Karpas-422 (cell line): ENCODE measurements at places on chromosomes 1 and 21.

DNA sequence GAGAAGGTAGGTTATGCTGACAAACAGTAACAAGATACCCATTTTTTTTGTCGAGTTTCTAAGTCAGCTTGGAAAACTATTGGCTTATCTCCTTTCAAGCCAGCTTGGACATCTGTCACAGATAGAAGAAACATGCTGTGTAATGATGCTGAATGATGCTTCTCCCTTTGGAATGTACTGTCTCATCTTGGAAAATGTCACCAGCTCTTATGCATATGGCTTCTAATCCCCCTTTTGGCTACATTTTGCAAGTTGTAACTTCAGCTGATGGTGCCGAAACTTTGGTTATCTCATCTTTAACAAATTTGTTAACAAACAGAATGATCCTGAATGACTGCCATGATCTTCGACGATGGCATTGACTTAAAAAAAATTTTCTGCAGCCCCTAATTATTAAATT, 68.8 kb upstream of the ST6GALNAC3 start:
- H3K4me1 ChIP-seq, result no peaks in the 10 kb centered on the region
- H3K4me3 ChIP-seq, result no peak overlapping the region
- no peak for DNase-seq
- no peaks in the 10 kb centered on the region for H3K27me3 ChIP-seq

GRCh38 chr21:36883532-36884486, 82.7 kb downstream of the HLCS start:
- H3K4me3 ChIP-seq, result no peak overlapping the region
- H3K27me3 ChIP-seq, result no peaks in the 10 kb centered on the region
- H3K4me1 ChIP-seq, result no peaks in the 10 kb centered on the region
- no peak overlapping the region for H3K27ac ChIP-seq
- no peak for DNase-seq
- peaks cover 6% of the 10 kb centered on the region; the same call in 1 of the 2 replicates for H3K36me3 ChIP-seq

DNA sequence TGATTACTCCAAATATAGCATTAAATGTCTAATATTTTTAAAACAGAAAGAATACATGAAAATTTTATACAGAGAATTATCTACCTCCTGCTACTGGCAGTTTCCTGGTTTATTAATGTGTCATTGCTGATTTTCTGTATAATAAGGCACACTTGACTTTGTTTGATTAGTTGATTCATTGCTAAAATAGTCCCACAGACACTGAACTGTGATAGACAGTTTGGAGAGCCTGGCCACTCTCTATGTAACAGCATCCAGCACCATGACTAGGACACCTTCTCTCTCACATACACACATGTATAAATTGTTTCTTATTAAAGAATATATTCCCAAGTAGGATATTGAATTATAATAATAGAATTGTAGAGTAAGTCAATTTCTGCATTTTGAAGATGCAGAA, 368.5 kb upstream of the SNX7 start:
- H3K4me1 ChIP-seq, result no peaks in the 10 kb centered on the region
- H3K27ac ChIP-seq, result no peak overlapping the region
- no peaks in the 10 kb centered on the region for H3K36me3 ChIP-seq
- no peaks in the 10 kb centered on the region for H3K27me3 ChIP-seq

- H3K4me3 ChIP-seq, result no peak overlapping the region
- DNase-seq, result no peak
- no peaks in the 10 kb centered on the region for H3K36me3 ChIP-seq
Measured at GRCh38 chr1:97806326-97806725, 114.5 kb downstream of the DPYD start.
